ENCODE measurements at places on chromosomes 7 and 10. TPM values are rescaled to one million over a fixed set of nuclear protein-coding genes. Genes with fewer than 3 reads are reported as not detected.

DNA sequence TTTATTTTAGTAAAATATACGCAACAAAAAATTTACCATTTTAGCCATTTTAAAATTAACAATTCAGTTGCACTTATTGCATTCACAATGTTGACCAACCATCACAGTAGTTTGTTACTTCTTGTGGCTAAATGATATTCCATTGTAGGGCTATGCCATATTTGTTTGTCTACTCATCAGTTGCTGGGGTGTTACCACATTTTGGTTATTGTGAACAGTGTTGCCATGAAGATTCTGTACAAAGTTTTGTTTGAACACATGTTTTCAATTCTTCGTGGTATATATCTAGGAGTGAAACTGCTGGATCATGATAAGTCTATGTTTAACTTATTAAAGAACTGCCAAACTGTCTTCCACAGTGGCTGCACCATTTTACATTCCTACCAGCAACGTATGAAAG lies 46.3 kb upstream of the ZNF365 start:
- no peak for DNase-seq

Gene HOXA10
- 0.21 TPM for total RNA-seq

GRCh38 chr7:138755842-138756590 lies 41.8 kb upstream of the TMEM213 start:
- no peak for DNase-seq

GRCh38 chr7:42993038-42993437 lies 60.9 kb downstream of the MRPL32 start:
- no peak for DNase-seq

- no peak for DNase-seq
Measured at GRCh38 chr7:102205915-102206314, 80.8 kb upstream of the SH2B2 start.
